Right renal cortex interstitium (tissue), 3 donors: ENCODE measurements at places on chromosomes 12 and 14. TPM values are rescaled to one million over a fixed set of nuclear protein-coding genes. Genes with fewer than 3 reads are reported as not detected.

The GARIN6 gene
- polyA plus RNA-seq: not detected

The KIF5A gene
- 0.39 TPM for polyA plus RNA-seq

The SUOX gene
- 48.1 TPM for polyA plus RNA-seq

- no peak for DNase-seq
Observed at GRCh38 chr12:121822393-121823100, 18.7 kb downstream of the SETD1B start.

DNA sequence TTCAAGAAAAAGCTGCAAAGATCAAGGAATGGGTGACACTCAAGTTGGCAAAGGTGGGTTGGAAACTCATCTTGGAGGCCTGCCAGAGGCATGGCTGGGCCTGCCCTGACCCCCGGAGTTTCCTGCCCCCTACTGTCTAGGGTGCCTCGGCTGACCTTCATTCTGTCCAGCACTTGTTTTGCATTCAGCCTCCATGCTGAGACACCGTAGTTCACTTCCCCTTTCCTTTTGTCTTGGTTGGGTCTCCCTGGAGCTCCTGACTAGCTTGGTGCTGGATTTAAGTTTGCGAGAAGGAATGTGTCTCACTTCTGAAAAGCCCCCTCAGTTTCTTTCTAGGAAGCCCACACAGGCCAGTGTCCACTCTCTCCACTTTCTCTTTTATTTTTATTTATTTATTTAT is 26.5 kb downstream of the PLEKHH1 start:
- no peak for DNase-seq

DNA sequence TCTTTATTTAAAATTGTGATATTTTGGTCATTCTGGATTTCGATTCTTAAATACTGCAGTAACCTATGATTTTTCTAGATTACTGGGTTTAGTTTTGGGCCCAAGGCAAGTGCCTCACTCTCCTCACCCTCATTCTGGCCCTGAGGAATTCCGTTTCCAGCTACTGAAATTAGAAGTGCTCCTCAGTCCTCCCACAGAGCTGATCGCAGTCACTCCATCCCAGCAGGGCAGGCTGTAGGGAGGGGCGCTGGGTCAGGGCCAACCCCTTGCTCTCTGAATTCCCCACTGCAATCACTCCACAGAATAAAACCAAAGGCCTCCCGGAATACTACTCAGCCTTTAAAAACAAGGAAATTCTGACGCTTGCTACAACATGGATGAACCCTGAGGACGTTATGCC is 66.5 kb upstream of the DIO3 start:
- no peak for DNase-seq
